Lung (tissue), 17 donors: ENCODE measurements at places on chromosomes 3 and 15. TPM values are rescaled to one million over a fixed set of nuclear protein-coding genes. Genes with fewer than 3 reads are reported as not detected.

GADL1 gene
- polyA plus RNA-seq, result 0.04 TPM

DNAH1 gene
- 6.1 TPM for polyA plus RNA-seq

NMNAT3 gene
- polyA plus RNA-seq, result 2.7 TPM

IQCF5 gene
- polyA plus RNA-seq, result not detected

BFSP2 gene
- 0.14 TPM for polyA plus RNA-seq

TM4SF4 gene
- polyA plus RNA-seq, result 0.22 TPM

GRCh38 chr15:100247228-100248225 lies 94.2 kb downstream of the ADAMTS17 start:
- DNase-seq, result no peak

GRCh38 chr15:26738996-26739395 lies 33.9 kb downstream of the GABRB3 start:
- no peak for DNase-seq

- DNase-seq, result no peak
These were observed 41.8 kb downstream of the GRK7 start for GRCh38 chr3:141804778-141805639.

DNA sequence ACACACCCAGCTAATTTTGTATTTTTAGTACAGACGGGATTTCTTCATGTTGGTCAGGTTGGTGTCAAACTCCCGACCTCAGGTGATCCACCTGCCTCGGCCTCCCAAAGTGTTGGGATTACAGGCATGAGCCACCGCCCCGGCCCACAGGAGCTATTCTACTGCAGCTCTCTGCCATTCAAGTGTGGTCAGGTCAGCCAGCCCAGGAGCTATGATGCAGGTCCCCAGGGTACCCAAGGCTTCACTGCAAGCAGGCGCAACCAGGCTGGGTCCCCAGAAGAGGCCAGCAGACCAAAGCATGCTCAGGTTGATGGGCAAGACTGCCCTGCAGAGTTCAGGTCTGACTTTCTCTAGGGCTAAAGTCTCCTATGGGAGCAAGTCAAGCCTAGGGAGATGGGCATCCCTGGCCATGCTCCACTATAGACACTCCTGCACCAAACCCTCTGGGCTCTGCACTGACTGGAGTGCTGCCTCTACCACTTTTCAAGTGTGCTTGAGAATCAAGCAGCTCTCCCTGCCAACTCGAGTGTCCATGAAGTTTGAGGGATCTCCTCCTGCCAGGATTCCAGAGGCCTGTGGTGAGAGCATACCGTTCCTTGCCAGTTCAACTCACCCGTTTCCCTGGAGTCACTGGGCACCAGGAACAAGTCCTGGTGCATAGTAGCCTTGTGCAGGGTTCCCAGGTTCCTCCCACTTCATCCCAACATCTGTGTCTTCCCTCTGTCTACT lies 30.9 kb downstream of the MYO9A start:
- no peak for DNase-seq

DNA sequence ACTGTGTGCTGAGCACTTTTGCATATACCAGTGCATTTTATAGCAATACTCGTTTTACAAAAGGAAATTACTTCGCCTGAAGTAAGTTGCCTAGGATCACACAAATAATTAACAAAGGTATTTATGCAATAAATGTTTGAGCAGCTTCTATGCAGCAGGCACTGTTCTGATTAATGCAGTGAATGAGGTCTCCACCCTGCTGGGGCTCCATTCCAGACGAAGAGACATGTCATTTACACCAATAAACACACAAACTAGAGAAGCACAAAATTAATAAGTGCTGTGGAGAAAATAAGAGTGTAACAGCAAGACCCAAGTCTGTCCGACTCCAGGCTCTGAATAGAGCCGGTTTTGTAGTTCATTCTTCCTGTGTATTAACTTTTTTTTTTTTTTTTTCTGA lies 17.5 kb downstream of the NOX5 start:
- DNase-seq, result no peak

GRCh38 chr3:128269006-128269775 lies 115.9 kb downstream of the EEFSEC start:
- no peak for DNase-seq

DNA sequence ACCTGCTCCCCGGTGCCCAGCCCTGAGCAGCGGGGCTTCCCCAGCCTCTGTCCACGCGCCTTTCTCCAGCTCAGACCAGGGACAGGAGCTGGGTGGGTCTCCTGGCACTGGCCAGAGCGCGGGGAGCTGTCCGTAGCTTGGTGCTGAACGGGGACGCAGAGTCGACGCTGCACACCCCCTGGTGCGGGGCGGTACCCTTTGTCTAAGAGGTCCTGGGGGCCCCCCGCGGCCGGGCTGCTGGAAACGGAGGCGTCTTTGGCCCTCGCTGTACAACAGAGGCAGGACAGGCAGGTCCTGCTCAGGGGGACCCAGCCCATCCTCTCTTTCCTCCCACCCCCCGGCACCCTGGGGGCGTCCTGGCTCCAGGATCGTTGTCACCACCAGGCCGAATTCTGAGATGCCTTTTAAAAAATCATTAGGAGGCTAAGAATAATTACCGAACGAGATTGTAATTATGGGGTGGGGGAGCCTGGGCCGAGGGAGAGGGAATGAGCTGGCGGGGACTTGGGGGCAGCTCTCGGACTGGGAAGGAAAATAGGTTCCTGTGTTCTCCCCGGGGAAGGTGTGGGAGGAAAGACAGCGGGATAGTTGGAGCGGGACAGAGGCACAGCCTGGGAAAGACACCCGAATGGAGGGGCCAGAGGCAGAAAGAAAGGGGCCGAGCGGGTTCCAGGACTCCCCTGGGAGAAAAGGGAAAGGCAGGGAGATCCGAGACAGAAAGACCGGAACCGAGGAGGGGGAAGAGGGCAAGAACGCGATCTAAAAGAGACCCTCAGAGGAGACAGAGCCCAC lies 4.1 kb upstream of the SKOR1 start:
- DNase-seq, result peak; percentile 84

- peak; percentile 84 for DNase-seq
These were observed 90.2 kb downstream of the TIGIT start for GRCh38 chr3:114383875-114384557.

GRCh38 chr15:99502182-99502581 lies 63.6 kb upstream of the MEF2A start:
- no peak for DNase-seq

DNA sequence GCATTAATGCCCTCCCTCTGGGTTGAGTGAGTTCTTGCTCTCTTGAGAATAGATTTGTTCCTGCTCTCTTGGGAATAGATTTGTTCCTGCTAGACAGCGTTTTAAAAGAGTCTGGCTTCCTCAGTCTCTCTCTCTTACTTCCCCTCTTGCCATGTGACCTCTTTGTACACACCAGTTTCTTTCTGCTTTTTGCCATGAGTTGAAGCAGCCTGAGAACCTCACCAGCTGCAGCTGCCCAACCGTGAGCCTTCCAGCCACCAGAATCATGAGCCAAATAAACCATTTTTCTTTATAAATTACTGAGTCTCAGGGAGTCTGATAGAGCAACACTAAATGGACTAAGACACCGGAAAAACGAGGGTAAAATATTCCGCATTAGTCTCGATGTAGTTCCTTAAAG lies 253.6 kb downstream of the CNTN6 start:
- no peak for DNase-seq

GRCh38 chr15:59594493-59594942 lies 17.1 kb upstream of the GCNT3 start:
- DNase-seq, result no peak

GRCh38 chr3:98532709-98533571 lies 1.2 kb downstream of the GPR15 start:
- DNase-seq, result no peak

- DNase-seq, result no peak
These were observed 6.0 kb upstream of the GATA2 start for GRCh38 chr3:128498901-128499530.

DNA sequence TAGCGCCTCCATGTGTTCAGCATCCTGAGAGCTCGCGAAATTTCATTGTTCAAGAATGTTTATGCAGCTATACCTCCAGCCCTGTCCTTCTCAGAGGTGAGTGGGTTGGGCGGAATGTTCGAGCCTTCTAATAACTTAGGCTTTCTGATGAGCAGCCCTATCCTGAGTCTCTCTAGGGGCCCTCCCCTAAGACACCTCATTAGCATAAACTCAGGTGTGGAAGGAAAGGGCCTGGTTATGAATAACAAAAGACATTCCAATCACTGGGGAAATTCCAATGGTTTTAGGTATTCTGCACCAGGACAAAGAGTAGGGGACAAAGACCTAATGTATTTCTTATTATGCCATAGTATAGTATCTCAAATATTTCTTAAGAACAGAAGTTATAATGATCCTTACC lies 138.1 kb upstream of the PDZRN3 start:
- DNase-seq, result no peak

GRCh38 chr15:73885954-73886700 lies 12.8 kb downstream of the TBC1D21 start:
- DNase-seq, result no peak
